ENCODE measurements at places on chromosomes 5 and 9.
A peak's percentile ranks its signal among the peaks of the same experiment; 100 is the strongest.

DNA sequence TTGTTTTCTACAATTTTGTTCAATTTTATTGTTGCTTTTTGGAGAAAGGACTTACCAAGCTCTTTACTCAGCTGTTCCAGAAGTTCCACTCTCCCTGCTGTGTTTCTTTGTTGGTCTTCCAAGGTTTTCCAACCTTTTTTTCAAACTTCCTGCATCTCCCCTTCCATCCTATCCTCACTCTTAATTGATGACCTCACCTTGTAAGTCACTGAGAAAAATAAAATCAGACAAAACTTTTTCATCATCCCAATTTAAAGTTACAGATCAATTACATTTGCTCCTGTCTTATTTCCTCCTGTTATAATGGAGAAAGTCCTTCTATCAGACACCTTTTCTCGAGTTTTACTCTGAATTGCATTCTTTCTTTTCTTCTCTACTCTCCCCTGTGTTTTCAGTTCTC lies 121.1 kb downstream of the DMXL1 start:
- no peak for DNase-seq

GRCh38 chr5:65737842-65738241 lies 15.8 kb downstream of the NLN start:
- DNase-seq: no peak

- no peak for DNase-seq
These were observed 16.1 kb upstream of the MXD3 start for GRCh38 chr5:177327539-177328522.

DNA sequence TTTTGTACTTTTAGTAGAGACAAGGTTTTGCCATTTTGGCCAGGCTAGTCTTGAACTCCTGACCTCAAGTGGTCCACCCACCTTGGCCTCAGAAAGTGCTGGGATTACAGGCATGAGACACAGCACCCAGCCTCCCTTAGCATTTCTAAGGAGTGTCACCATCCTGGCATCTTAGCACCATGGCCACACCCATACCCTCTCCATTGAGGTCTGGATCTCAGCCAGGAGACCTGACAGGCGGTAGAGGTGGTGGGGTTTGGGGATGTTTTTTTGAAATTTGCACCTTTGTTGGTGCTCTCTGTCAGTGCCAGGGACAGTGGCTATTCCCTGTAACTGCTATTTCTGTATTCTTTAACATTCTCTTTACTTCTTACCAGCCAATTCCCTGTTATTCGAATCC lies 72.5 kb downstream of the TRIM36 start:
- DNase-seq: no peak

- no peak for DNase-seq
These were observed 65.8 kb downstream of the RAD23B start for GRCh38 chr9:107348836-107349235.

GRCh38 chr9:131423171-131423581 lies 29.3 kb downstream of the PRRC2B start:
- no peak for DNase-seq

DNA sequence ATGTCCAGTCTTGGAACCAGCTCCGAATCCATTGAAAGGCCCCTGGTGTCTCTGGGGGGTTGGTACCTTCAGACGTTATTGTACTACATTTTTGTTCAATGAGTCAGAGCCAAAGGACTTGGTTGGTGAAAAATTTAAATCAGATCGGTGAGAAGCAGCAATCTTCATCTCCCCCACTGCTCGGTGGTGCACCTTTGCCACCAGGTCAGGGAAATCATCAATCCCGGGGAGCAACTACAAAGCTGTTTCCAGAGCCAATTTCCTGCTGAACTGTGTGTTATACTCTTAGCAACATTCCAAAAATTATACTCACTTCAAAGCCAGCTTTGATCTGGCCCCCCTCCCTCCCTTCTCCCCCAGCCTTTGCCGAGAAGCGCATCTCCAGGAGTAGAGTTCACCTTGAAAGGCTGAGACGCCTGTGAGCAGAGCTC lies 375.2 kb upstream of the WWC1 start:
- no peak for DNase-seq

DNA sequence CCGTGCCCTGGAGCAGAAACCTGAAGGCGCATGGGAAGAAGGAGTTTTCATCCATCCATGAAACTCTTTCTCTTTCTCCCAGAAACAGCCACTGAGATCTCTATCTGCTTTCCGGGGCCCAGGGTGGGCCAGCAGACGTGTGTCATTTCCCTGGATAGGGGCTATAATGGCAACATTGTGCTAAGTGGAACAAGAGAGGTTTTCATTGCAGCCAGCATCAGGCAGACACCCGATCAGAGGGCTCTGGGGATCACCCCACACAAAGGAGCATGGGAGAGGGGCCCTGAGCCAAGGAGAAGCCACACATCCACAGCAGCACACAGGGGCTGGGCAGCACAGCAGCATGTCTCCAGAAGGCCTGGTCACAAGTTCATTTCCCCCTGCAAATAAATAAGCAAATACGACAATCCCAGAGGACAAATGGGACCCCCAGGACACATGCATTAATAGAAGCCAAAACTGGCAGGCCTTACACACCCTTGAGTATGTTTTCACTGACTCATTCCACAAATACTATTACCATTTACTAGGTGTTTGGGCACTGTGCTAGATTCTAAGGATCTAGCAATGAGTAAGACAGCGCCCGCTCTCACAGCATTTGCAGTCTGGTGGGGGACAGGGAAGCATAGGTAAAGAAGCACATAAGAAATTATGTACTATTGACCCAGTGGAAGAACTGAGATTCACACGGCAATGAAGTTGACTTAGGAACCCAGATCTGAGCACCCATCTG lies 4.3 kb upstream of the AFAP1L1 start:
- no peak for DNase-seq

GRCh38 chr5:87909382-87909781 lies 359.3 kb downstream of the TMEM161B start:
- no peak for DNase-seq

- DNase-seq: no peak
These were observed 218.7 kb downstream of the DCP2 start for GRCh38 chr5:113195251-113195650.

DNA sequence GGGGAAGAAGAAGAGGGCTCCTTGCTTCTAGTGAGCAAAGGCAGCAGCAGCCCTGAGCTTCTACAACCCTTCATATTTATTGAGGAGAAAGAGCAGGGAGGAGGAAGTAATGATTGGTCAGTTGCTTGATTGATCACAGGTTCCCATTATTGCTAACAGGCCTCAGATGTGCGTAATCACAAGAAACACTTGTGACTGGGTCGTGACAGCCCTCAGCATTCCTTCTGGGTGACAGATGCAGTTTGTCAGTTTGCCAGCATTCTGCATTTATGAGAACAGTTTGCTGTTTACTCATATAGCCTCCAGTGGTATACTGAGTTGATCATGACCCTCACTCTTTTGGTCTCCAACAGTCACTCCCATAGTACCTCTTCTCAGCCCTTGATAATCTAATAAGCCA lies 111.5 kb upstream of the TNC start:
- DNase-seq: no peak

GRCh38 chr5:158570502-158570901 lies 529.2 kb downstream of the EBF1 start:
- no peak for DNase-seq

DNA sequence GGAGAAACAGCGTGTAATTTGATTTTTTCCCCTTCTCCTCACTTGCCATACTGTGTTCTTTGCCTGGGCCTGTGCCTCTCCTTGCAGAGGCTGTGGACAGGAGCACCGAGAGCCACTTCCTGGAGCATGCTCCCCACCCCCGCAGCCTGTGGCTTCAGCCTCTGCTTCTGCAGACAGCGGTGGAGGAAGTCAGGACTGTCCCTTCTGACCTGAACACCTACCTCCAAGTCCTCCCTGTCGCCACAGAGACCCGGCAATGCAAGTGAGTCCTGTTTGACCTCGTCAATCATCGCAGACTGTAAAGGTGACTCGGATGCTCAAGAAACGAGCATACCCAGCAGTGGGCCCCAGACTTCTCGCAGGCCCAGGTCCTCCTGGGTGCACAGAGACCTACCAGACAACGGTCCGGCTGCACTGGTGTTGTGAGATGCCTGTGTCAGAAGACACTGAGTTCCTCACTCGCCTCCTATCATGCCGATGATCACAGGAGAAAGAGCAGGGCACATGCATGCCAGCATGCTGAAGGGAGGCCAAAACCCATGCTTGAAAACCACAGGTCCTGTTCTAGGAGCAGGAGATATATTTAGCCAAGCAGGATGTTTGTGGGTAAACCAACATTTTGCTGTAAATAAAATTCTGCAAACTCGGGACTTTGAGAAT lies 198.8 kb downstream of the AUH start:
- DNase-seq: peak; percentile 88

GRCh38 chr9:117407436-117408022 lies 7.3 kb downstream of the ASTN2 start:
- DNase-seq: no peak

DNA sequence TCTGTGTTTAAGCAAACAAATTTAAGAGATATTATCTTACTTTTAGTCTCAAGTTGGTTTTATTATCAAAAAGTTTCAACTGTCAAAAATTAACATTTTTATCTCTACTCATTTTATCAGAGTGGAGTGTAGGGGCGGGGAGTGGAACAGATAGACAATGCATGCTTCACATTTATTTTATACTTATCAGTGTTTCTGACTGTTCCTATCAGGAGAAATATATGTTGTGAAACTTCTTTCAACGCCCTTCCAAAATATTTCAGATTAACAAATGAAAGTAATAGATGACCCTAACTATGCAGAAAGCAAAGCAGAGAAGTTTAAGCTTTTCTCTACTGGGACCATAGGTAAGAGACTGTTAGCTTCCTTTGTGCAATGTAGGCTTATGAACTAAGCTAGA lies 44.9 kb upstream of the MAST4 start:
- no peak for DNase-seq

DNA sequence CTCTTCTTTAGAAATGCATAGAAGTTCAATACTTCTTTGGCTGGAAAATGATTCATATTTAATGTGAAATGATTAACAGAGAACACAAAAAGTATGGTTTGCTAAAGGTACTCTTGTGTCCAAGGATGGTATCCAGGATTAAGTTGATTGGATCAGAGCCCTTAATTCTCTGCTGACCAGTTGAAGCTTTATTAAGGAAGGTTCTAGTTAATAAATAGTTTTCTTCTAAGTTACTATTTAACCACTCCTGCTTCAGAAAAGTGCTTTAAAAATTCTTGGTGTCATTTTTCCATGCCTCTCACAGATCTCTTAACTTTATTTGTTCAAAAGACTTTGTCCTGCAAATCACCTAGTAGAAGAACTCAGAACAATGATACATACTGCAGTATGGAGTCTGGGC lies 134.3 kb downstream of the MEF2C start:
- DNase-seq: no peak

DNA sequence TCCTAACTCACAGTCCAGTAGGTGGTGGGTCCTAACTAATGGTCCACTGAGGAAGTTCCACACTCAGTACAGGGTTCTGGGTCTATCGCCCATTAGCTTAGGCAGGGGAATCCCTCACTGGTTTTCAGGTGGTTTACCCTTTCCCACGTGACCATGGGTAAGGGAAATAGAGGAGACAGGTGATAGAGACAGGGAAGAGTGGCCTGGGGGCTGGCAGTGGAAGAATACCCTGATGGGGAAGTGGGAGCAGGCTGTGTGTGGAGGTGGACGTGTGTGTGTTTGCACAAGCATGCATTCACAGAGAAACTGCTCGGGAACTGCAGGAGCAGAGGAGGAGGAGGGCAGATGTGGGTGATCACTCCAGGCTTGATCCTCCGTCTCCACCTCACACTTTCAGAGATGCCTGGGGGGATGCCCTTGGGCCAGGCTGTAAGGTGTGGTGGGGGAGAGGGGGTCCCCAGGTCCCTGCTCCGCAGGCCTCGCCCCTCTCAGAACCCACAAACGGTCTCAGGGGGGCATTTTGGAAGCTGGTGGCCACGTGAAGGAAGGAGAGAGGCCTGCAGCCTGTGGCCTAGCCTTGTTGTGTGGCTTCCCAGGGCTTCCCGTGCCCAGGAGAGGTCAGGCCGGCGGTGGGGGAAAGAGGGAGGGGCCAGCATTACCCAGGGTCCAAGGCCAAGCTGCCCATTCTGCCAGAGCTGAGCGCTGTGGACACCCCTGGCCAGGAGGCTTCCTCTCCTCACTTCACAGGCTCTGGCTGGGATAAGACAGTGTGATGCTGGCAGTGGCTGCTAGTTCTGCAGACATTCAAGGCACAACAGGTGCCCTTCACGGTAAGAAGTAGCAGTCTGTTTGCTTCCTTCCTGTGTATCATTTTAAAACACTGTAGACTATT lies 80.0 kb downstream of the OTULIN start:
- DNase-seq: no peak

DNA sequence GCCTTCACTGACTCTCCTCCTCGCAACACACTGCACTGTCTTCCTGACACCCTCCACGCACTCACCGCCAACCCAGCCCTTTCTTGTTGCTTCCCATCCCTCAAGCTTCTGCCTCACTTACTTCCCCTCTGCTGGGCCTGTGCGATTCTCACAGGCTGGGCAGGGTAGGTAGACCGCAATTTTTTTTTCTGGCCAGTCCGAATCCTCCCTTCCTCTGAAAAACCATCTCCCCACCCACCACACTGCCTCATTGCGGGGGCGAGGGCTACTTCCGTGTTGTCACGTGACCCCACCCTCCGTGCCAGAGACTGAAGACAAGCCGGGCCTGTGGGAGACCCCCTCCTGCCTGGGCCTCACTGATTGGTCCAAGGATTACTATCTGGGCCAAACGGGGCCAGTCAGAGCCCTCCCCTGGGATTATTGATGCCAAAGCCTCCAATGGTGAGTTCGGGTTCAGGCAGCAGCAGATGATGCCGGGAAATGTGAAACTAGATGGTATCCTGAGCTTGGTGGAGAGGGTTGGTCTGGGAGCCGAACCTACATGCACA lies 73.1 kb downstream of the STK10 start:
- peak; percentile 93 for DNase-seq

DNA sequence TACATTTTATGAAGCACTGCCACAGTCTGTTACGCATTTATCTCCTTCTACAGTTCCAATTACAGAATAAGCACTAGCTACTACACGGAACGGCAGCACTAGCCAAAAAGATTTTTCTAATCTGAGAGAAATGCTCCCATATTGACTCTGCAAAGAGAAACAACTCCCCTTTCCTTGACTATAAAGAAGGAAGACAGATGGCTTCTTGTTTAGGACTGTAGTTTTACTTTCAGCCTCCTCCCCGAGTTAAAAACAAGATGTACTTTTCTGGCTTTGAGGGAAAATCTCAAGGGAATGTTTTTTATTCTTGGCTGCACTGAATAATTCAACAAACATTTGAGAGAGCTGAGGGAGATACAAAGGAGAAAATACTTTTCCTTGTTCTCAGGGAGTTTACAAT lies 1.9 kb upstream of the SLC44A1 start:
- no peak for DNase-seq
